ENCODE measurements at places on chromosomes 5 and 9.

- no peak for DNase-seq
These were observed 9.5 kb downstream of the DENND4C start for GRCh38 chr9:19239955-19240354.

DNA sequence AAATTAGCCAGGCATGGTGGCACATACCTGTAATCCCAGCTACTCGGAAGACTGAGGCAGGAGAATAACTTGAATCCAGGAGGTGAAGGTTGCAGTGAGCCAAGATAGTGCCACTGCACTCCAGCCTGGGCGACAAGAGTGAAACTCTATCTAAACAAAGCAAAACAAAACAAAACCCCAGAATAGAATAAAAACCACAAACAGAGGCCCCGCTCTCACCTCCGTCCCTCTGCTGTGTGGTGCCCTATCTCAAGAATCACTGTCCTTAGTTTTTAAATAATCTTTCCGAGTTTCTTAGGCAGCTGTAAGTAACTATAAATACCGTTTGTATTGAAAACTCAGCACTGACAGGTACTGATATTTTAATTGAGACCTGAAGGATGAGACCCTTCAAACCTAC, 42.7 kb upstream of the IER5L start:
- no peak for DNase-seq

GRCh38 chr9:37943345-37944265, 39.7 kb upstream of the SLC25A51 start:
- DNase-seq, result no peak

- no peak for DNase-seq
These were observed 120.8 kb upstream of the MTAP start for GRCh38 chr9:21681641-21682040.

- no peak for DNase-seq
These were observed 66.8 kb downstream of the AMBP start for GRCh38 chr9:114011313-114011712.

DNA sequence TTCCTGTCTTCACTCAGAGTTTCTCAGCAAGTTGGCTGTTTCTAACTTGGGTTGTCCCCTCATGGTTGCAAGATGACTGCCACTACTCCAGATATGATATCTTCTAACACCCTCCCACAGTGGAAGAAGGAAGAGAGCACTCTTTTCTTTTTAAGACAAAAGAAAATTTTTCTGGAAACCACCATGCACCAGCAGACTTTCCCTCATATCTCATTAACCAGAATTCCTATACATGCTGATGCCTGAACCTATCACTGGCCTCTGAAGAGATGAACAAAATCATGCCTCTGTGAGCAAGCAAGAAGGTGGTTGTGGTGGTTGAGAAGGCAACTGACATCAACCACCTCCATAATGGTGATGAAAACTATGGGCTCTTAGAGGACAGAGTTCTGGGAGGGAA, 56.8 kb downstream of the FEM1C start:
- peak; percentile 3 for DNase-seq

GRCh38 chr5:62326302-62326701, 20.3 kb downstream of the KIF2A start:
- DNase-seq, result no peak

DNA sequence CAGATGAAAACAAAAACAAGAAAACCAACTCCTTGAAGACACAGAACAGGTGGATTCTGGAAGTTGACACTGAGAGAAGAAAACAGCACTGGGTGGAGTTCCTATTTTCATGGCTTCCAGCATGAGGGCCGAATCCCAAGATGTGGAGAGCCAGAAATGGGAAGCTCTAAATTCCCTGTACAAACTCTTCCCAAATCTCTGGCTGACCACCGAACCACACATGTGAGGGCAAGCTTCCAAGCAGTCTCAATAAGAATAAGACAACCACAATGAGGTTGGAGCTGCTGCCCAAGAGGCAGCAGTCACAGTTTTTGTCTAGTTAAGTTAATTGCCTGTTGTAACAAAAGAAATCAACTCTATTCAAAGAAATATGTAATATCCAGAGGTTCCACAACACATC, 339.3 kb upstream of the SLC30A5 start:
- no peak for DNase-seq

- DNase-seq, result no peak
These were observed 83.6 kb downstream of the ENC1 start for GRCh38 chr5:74556631-74557595.

GRCh38 chr5:43073597-43074546, 33.8 kb upstream of the ANXA2R start:
- DNase-seq, result peak; percentile 61
